Activated B cell treated with CpG ODN at 0.5 μM for 24 hours (primary cell): ENCODE measurements at places on chromosomes 1 and 21. TPM values are rescaled to one million over a fixed set of nuclear protein-coding genes. Genes with fewer than 3 reads are reported as not detected.

DNA sequence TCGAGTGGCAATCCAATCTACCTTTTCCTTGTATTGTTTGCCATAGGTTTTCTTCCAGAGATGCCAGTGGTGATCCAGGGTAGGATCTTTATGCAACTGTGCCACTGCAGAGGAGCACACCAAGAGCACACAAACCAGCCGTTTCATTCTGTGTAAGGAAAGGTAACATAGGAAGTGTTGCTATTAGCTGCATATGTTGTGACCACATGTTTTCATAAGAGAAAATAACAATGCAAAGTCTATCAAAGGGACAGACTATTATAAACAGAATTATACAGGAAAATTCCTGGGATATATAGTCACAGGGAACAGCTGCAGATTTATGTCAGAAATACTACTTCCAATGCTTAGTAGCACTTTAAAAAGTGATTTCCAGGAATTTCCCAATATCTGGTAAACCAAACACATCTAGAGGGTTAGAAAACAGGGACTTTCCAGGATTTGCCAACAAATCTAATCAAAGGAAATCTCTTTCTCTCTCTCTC lies 919 bp downstream of the CTSS start:
- H3K4me3 ChIP-seq, result peak overlapping the region; percentile 93
- no peak for DNase-seq
- peaks cover 43% of the 10 kb centered on the region for H3K36me3 ChIP-seq
- no peaks in the 10 kb centered on the region for H3K27me3 ChIP-seq
- H3K4me1 ChIP-seq, result peaks cover 63% of the 10 kb centered on the region

The FCER1G gene
- total RNA-seq, result 0.60 and 0.69 TPM in 2 replicates

DNA sequence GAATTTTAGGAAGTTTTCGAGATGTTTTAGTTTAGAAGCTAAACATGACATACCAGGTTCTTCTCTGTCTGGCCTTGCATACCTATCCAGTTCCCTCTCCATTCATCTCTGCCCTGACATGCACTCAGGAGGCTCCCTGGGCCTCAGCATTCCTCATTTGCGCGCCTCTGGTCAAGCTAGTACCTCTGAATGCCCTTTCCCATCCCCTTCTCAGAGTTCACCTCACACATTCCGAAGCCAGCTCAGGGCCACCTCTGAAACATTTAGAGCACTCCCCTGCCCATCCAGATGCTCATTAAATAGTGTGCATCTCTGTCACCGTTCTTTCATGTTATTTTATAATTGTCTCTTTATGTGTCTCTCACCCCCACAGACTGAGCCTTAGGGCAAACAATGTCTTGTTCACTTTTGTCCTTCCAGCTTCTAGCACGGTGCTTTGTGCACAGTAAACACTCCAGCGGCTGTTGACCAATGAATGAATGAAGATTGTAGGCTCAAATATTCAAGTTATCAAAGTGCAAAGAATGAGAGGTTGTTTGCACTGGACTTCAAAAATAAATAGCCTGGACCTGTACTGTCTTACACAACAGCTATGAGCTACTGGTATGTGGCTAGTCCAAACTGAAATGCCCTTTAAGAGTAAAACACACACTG lies 1.2 kb upstream of the DHCR24 start:
- no peak overlapping the region for H3K27ac ChIP-seq
- H3K36me3 ChIP-seq, result peaks cover 3% of the 10 kb centered on the region
- DNase-seq, result no peak
- H3K4me1 ChIP-seq, result peaks cover 23% of the 10 kb centered on the region

- H3K27ac ChIP-seq, result no peak overlapping the region
- no peak for DNase-seq
- H3K4me3 ChIP-seq, result no peak overlapping the region
- H3K27me3 ChIP-seq, result no peaks in the 10 kb centered on the region
Observed at GRCh38 chr1:232999956-233000625, 49.7 kb downstream of the NTPCR start.

The L1TD1 gene
- 0.05 and 0.09 TPM in 2 replicates for total RNA-seq

DNA sequence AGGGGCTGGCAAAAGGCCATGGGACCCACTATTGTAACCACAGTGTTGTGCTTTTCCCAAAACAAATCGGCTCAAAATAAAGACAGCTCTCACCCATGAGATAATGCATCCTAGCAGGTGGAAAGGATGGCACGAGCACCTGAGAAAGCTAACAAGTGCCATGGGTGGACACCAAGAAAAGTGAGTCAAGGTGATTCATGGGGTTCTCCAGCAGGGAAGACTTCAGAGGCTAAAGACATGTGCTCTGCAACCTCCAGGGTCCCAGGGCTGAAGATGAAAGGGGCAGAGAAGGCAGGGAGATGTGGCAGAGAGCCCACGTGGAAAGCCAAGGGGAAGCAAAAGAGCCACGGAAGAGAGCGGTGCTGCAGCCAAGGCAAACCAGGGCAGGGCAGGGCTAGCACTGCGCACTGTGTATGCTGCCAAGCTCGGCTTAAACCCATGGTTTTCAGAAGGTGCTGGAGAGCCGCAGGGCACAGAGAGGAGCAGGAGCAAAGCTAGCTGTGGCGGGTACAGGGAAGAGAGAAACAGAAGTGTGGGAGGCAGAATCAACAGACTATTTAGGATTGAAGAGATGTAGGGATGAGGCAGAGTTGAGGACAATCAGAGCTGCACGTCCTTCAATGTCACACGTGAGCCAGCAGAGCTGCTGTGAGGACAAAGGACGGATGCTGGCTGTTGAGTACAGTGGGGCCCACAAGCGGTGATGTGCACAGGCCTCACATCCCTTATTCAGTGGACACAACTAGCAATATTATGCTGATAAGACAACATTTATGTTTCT lies 41.8 kb upstream of the C1orf198 start:
- H3K4me3 ChIP-seq, result no peak overlapping the region
- no peak overlapping the region for H3K27ac ChIP-seq
- no peak for DNase-seq
- peaks cover 84% of the 10 kb centered on the region for H3K36me3 ChIP-seq
- no peaks in the 10 kb centered on the region for H3K4me1 ChIP-seq

DNA sequence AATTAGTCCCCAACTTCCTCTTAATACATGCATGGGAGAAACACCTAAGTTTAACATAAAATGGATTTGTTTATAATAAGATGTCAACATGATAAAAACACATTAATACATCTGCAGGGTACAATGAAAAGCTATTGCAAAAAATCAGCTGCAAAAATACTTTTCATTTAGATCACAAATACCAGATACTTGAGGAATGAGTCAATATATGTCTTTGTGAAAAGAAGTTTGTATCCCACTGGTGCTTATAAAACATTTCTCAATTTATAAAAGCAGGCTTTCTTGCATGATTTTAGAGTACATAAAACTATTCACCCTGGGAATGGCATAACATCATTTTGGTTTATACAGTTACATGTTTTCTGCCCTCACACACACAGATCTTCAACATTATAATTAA lies 18.6 kb upstream of the PRKAA2 start:
- H3K27me3 ChIP-seq, result peaks cover 15% of the 10 kb centered on the region
- no peak for DNase-seq
- H3K4me1 ChIP-seq, result no peaks in the 10 kb centered on the region
- no peaks in the 10 kb centered on the region for H3K36me3 ChIP-seq
- no peak overlapping the region for H3K27ac ChIP-seq
- H3K4me3 ChIP-seq, result no peak overlapping the region

DNA sequence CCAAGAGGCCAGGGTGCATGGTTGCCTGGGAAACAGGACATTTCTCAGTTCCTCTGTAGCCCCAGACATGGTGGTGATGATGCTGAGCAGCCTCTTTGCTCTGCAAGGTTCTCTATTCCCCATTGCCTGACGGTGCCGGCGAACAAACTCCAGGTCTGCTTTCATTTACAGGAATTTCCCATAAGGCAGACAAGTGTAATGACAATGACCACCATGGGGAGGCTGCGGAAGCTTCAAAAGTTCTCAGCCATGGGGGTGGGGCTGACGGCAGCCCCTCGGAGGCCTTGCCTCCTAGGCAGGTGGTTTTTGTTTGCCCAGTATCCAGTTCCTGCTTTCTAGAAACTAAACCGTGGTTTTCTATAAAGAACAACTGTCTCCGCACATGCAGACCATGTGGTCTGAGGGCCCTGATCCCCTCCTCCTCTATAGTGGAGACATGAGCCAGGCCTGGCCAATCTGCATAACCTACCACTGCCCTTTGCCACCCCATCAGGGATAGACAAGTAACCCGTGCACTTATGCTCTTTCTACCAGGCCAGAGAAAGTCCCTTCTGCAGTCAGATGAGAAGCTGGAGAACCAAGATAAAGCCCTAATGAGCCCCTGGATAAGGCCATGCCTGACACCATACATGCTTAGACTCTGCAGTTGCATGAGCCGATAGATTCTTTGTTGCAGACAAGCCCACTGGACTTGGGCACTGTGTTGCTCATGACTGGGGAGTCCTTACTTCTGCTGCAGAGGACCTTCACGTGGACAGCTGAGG lies 54.1 kb downstream of the LDLRAD2 start:
- H3K4me3 ChIP-seq, result peak overlapping the region; percentile 44
- H3K27ac ChIP-seq, result peak overlapping the region; percentile 84
- no peaks in the 10 kb centered on the region for H3K27me3 ChIP-seq
- no peaks in the 10 kb centered on the region for H3K36me3 ChIP-seq
- peak; percentile 27 for DNase-seq

GRCh38 chr1:226530591-226530990 lies 18.0 kb upstream of the STUM start:
- H3K4me3 ChIP-seq, result no peak overlapping the region
- H3K27me3 ChIP-seq, result peaks cover 9% of the 10 kb centered on the region
- no peak for DNase-seq
- no peaks in the 10 kb centered on the region for H3K36me3 ChIP-seq
- H3K27ac ChIP-seq, result no peak overlapping the region
- no peaks in the 10 kb centered on the region for H3K4me1 ChIP-seq

The PRDM16 gene
- total RNA-seq, result not detected in 2 replicates

GRCh38 chr1:31428436-31429221 lies 15.6 kb downstream of the SERINC2 start:
- no peaks in the 10 kb centered on the region for H3K36me3 ChIP-seq
- no peaks in the 10 kb centered on the region for H3K27me3 ChIP-seq
- no peak for DNase-seq
- H3K4me1 ChIP-seq, result peaks cover 16% of the 10 kb centered on the region
- H3K27ac ChIP-seq, result no peak overlapping the region

GRCh38 chr1:88529581-88529980 lies 154.5 kb upstream of the PKN2 start:
- no peak overlapping the region for H3K4me3 ChIP-seq
- no peak for DNase-seq
- no peaks in the 10 kb centered on the region for H3K4me1 ChIP-seq
- no peaks in the 10 kb centered on the region for H3K36me3 ChIP-seq

The SAMD13 gene
- total RNA-seq, result 0.18 TPM in 1 of 2 replicates, not detected in the other

GRCh38 chr1:11335417-11336056 lies 62.5 kb downstream of the UBIAD1 start:
- H3K27ac ChIP-seq, result no peak overlapping the region
- peaks cover 25% of the 10 kb centered on the region for H3K27me3 ChIP-seq
- DNase-seq, result peak; percentile 18
- peaks cover 22% of the 10 kb centered on the region for H3K4me1 ChIP-seq

DNA sequence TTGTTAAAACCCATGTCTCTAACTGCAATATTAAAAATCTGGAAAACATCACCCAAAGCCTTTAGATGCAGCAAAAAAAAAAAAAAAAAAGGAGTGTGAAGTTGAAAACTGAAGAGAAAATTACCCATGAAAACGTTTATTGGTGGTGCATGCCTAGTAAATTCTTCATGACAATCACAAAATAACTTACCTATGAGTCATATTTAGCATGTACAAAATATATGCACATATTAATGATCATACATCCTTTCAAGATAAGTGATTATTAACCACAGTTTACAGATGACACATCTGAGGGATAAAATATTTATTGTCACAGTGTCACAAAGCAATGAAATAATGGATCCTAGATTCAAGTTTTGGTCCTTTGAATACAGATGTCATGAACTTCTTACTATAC lies 505.2 kb upstream of the NR5A2 start:
- DNase-seq, result no peak
- H3K4me3 ChIP-seq, result no peak overlapping the region

DNA sequence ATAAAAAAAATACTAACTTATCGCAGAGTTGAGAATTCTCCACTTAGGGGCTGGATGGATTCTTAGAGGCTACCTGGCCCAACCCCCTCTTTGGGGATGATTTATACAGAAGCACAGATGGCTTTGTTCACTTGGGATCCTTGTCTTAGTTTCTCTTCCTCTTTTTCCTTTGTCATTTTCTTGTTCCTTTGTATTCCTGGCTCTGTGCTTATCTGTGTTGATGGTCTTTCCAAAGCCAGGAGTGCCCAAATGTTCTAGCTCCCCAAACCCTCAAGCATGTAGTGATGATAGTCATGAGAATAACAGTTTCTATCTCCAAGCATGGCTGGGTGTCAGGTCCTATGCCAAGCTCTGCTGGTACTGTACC lies 27.4 kb downstream of the EPHB2 start:
- peaks cover 3% of the 10 kb centered on the region for H3K27me3 ChIP-seq
- no peaks in the 10 kb centered on the region for H3K4me1 ChIP-seq
- H3K4me3 ChIP-seq, result no peak overlapping the region
- no peak for DNase-seq
- H3K27ac ChIP-seq, result no peak overlapping the region

DNA sequence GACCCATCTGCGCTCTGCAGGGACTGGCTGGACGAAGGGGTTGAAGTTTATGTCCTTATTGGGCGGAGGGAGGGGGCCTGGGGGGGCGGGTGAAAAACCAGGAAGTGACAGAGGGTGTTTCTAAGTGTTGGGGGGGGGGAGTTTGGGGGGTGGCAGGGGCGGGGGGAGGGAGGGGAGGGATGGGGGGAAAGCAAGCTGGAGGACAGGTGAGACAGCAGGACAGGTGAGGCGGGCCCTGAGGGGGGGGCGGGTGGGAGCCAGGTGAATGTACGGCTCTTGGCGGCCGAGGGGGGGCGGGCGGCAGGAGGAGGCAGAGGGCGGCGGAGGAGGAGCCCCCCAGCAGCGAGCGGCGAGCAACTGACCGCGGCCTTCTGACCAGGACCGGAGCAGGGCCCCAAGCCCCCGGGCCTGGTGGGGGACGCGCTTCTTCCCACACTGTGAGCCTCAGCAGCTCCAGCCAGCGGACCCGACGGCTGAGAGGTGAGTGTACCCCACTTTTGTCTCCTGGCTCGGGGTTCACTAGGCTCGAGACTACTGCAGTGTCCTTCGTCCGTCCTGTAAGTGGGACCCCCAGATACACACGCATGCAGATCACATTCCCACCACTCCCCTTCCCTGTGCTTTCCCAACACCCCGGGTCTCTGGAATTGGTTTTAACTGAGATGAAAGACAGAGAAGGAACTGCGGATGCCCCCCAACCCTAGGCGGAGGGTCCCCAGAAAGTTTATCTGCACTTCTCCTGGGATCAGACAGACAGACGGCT lies at the start of gene ZBTB7B:
Gene ZBTB7B (plus strand): TSS at position 339 of the 763 bp plus-strand sequence. CDS start 11,859 bp downstream, outside the sequence.
- H3K4me3 ChIP-seq, result peak within 1 kb of the TSS; percentile 94
- no peak for DNase-seq
- H3K36me3 ChIP-seq, result peaks cover 6% of the 10 kb centered on the region
- H3K27ac ChIP-seq, result peak within 1 kb of the TSS; percentile 95

The HES2 gene
- not detected in 2 replicates for total RNA-seq

GRCh38 chr1:116471241-116471640 lies 98.2 kb downstream of the ATP1A1 start:
- H3K4me3 ChIP-seq, result no peak overlapping the region
- no peaks in the 10 kb centered on the region for H3K4me1 ChIP-seq
- H3K36me3 ChIP-seq, result no peaks in the 10 kb centered on the region
- H3K27me3 ChIP-seq, result no peaks in the 10 kb centered on the region
